ENCODE measurements at places on chromosomes 6 and 20.

DNA sequence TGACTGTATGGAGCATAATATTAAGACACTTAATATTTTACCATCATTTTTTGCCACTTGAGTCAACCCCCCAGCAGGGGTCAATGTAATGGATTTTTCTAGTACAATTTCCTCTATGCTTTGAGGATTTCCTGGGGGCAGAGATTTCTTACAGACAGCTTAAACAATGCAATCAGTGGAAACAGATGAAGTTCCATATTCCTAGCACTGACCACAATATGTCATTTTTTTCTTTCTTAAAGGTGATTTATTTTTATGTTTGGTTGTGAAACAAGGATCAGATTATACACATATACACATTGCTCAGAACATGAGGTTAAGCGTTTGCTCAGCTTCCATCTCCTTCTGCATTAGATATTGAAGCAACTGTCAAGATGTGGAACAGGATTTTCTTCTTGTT is 82.0 kb upstream of the ID4 start:
- no peak for DNase-seq

- no peak for DNase-seq
Observed at GRCh38 chr20:57380081-57380750, 11.0 kb upstream of the RBM38 start.

DNA sequence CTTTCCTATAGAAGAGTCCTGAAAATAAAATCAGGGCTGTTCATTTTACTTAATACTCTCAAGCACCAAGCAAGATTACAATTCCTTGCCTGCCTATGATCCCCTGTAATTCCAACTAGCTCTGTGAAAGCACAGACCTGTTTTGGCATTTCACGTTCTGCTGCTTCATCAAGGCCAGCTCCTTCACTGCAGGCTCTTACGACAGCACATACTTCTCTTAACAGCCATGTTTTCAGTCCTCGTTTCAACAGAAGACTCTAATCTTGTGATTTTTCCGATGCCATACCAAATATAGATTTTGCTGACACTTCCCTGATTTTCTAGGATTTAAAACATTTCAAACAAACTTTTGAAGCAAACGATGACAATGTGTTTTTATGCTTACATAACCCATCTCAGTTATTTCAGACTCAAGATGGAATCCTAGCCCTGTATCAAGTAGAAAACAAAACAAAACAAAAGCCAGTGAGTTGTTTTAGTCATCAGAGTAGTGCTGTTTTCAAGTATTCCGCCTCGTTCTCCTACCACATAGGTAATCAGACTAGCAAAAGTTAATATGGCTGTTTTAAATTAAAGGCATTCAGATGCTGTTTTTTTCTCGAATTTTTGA is 616.5 kb upstream of the CITED2 start:
- no peak for DNase-seq

DNA sequence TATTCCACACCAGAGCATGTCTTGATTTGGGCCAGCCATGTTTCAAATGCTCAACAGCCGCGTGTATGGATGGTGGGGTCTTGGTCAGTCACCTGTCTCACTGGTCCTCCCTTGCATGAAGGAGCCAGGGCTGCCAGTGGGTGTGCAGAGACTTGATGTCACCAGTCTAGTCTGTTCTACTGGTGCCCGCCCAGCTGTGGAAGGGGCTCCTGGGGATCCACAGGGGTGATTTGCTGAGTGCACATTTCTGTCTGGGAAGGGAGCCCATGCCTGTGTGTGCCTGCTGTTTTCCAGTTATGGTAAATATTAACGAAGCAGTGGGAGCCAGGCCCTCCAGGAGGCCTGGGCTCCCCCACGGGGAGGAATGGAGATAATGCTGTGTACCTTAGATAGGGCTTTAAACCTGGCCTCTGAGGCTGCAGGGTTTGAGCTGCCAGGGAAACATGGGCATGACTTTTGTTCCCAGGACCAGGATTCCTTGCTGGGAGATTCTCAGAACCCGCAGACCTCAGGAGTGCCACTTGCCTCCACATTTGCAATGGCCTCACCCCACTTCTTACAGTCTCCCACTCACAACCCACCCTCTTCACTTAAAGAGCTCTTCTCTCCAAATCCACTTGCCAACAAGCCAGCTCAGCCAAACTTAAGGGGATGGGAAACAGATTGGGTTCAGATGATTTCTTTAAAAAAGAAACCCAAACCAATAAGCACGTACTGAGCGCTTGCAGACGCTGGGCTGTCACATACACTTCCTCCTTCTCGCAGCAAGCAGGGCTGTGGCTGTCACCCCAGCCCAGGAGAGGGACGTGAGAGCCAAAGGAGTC is 54.1 kb downstream of the VEGFA start:
- DNase-seq, result no peak

DNA sequence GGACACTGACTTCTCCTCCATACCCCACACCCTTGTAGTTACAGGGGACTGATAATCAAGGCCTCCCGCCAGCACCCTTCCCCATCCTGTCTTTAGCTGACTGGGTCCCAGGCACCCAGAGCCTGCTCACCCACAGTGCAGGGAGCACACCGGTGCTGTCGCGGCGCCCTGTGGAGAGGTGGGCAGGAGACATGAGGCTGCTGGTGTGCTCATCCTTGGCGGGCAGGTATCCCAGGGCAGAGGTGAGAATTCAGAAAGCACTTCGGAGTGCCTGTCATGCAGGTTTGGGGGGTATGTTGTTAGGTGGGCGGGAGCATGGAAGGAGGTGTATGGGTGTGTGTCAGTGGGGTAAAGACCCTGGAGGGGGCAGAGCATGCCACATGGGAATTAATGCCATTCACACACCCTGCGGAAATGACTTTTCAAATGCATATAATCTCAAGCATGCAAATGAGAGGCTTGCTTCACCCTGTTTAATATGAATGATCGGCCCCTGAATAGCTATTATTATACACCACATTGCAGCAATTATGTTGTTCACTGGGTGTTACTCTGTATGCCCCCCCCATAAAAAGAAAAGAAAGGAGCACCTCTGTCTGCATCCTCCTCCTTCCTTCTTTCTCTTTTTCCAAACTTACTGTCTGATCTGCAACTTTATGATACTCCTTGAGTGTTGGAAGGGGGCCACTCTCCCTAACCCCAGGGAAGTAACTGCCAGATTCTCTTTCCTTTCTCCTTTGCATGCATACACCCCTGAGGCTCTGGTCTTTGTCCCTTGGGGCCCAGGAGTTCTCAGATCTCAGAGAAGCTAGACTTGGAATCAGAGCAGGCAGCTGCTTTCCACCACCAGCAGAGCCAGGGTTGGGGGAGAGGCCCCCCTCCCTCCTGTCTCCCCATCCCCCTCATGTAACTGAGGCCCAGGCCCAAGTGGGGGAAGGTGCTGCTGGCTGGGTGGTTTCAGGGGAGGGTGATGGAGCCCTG is 16.0 kb downstream of the FOXP4 start:
- DNase-seq, result no peak

DNA sequence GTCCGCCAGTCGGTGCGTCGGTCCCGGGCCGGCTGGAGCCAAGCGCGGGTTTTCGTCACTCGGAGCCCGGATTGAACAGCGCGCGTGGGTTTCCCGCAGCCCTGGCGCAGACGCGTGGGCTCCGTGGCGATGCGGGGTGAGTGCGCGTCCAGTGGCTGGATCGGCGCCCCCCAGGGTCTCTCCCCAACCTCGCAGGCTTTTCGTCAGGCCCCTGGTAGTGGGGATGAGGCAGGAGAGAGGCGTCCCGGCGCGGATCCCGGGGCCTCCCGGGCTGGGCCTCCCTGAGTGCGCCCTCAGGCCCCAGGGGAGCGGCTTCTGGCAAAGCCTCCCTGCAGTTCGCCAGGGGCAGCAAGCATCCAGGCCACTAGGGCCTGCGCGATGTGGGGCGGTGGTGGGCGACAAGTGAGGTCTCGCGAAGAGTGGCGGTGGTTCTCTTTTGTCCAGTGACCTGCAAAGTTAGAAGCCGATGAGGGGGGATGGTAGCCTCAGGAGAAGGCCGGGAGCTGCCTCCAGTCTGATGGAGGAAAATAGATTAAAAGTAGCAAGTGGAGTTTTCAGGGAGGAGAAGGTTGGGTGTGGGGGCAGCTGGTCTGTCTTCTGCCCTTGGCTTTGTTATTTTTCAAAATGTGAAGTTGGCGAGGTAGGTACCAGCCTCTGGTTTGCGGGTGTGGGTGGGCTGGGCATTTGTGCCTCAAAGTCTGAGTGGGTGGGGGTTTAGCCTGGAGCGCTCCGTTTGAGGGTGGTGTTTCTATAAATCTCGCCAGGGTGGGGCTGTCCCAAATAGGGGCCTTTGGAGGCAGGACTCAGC is 1.6 kb downstream of the TOX2 start:
- DNase-seq, result no peak

- DNase-seq, result no peak
Observed at GRCh38 chr6:49515485-49516146, 15.9 kb downstream of the GLYATL3 start.

DNA sequence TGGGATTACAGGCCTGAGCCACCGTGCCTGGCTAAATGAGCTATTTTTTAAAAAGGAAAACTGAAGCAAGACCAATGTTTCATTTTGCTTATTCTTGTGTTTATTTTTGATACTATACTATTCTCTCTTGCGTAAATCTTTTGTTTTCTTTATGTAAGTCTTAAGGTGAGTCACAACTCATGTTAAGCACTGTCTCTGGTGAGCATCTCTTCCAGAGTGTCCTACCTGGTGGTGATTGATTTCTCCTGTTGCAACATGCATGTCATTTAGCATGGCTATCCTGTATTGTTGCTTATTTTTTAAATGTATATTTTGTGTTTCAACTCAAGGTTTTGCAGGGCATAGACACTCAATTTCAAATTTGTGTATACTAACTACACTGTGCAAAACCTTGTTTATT is 336.0 kb downstream of the RFPL4B start:
- no peak for DNase-seq

DNA sequence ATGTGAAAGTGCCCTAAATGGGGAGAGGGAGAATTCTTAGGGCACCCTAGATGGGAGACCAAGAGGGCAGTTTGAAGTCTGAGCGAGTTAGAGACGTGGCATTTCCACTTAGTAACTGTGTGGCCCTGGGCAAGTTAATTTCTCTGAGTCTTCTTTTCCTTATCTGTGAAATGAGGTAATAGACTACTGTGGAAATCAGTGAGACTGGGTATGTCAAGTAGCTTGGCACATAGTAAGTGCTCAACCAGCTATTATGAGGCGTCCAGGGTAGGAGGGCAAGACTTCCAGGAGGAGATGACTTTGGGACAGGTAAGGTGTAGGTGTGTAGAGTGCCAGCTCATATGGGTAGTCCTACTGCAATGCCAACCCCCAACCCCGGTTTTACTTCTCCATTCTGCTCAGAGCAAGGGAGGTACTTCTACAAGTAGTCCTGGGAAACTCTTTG is 770 bp downstream of the KIF3B start:
- DNase-seq, result no peak

GRCh38 chr6:161152907-161153662 is 120.8 kb downstream of the AGPAT4 start:
- DNase-seq, result no peak

DNA sequence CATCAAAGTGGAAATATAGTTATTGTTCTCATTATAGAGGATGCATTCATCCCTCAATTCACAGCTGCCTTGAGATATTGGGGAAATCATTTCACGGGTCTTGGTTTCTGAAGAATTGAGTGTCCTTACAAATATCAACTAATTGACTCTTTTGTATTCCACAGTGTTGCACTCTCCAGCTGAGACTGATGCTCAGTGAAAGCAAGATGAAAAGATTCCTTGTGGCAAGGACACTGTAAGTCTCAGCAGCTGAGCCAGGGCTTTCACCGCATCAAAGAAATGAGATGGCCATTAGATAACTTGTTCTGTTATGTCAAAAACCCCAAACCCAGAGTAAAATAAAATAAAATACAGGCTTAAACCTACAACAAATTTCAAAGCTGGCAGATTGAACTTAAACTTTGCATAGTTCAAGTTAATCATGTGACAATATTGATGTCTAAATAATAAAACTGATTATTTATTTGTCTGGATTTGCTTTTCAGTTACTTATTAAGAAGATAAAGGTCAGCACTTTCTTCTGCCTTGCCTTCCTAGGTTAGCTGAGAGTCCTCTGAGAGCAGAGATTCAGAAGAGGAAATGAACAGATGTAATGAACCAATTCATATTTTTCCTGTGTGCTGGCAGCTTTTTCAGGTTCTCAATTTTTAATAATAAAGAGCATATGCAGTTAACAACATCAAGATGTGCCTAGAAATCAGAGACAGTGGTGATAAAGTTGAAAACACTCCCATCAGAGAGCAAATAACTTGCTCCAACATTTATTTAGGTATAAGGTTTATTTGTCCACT is 82.4 kb upstream of the SMLR1 start:
- no peak for DNase-seq

DNA sequence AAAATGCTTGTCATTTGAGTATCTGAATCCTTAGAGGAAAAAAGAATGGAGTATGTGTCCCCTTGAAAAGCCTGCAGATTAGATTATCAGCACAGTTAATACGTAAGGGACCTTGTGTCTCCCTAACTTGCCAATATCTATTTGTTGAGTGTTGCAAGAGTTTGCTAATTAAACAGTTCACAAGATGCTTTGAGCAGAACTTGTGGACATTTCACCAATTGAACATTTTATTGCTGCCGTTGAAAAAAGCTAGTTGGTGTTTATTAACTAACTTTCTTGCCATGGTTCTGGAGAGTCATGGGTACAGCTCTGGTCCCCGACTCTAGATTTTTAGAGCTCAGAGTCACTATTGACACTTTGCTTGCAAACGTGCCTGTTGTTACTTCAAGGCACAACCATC is 30.6 kb upstream of the PRDM1 start:
- no peak for DNase-seq

GRCh38 chr6:45461486-45461885 is 83.8 kb upstream of the SUPT3H start:
- no peak for DNase-seq

GRCh38 chr20:10412591-10413408 is 21.2 kb downstream of the MKKS start:
- no peak for DNase-seq

- no peak for DNase-seq
Observed at GRCh38 chr20:63118303-63119120, 97.4 kb downstream of the YTHDF1 start.

DNA sequence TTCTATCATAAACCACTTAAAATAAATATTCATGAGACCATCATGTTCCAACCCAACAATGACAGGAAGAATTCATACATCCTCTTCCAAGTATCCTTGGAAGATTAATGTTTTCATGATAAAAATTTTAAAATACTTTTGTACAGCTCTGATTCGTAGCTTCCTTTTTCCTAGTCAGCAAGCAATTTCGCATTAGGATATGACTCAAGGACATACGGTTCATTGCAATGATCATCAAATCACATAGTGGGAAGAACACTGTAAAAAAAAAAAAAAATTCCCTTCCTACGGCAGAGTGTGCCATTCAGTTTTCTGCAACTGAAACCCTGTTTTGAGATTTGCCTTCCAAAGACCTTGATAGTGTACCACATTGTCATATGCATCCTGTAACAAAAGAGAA is 35.3 kb upstream of the GFOD1 start:
- DNase-seq, result no peak

GRCh38 chr6:12030993-12031550 is 19.0 kb downstream of the HIVEP1 start:
- DNase-seq, result no peak

DNA sequence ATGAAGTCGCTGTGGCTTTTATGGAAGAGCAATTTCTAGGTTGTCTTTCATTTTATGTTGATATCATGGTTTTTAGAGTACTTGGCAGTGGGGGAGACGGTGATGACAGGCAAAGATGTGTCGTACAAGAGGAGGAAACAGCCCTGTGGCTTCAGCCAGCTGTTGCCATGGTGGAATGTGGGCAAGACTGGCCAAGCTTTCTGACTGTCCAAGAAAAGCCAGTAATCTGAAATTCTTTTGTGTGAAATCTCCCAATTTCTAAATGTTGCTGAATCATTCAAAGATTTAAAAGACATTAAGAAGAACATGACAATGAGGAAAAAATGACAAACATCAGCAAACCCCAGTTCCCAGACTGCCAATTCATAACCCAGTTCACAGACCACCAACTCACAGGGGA is 23.1 kb downstream of the PFDN4 start:
- no peak for DNase-seq

GRCh38 chr6:41547799-41548097 is 1.6 kb downstream of the FOXP4 start:
- no peak for DNase-seq

Measured in activated CD4-positive, alpha-beta T cell treated with anti-CD3 and anti-CD28 coated beads, Interleukin-2, Interleukin-4, amounts not matched to agents 100 ng/mL and 50 ng/mL, durations not matched to agents 16 hours and 8 hours (primary cell).